ENCODE measurements at places on chromosomes 6 and 20.

DNA sequence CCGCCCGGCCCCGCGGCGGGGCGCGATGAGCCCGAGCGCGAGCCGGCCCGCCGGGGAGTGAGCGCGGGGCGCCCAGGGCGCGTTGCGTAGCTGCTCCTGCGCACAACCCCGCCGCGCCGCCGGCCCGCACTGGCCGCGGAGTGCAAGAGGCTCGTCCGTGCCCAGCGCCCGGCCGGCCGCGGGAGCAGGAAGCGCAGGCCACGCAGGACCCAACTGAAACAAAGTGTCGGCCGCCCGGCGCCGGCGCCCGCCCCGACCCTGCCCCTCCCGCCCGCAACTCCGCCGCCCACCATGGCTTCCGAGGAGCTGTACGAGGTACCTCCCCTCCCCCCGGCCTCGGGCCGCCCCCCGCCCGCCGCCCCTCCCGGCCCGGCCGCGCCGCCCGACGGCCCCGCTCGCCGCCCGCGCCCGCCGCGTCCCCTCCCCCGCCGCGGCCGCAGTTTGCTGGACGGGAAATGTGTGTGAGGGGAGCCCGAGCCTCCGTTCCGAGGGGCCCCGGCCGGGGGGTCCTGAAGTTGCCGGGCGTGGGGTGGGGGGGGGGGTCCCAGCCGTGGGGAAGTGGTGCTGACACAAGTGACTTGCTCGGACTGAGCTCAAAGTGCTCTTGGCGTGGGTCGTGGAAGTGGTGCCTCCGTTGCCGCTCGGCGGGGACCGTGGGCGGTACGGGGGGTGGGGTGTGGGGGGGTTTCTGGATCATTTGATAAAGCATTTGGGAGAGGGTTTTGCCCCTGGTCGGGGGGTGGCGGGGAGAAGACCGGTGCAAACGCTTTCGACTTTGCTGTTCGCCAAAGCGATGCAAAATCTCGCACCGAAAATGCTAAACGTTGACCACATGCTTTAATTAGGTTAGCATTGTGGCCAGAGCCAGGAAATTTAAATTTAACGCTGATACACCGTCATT, 539 bp downstream of the CDYL start:
- no peak for DNase-seq

DNA sequence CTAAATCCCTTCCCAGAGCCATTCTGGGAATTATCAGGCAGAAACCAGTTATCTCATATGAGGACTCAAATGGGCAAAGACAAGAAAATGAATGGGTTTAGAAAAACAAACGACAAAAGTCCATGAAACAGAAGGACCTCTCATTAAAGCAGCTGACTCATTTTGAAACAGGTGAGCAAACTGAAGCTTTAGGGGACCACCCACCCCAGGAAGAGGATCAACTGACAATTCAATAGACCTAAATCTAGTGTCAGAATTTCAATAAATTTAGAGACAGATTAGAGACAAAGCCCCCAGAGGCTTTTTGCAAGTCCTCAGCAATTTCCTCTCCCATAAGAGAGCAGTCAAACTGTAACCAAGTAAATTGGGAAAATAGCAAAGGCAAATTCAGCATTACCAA, 333.8 kb downstream of the PTPRT start:
- DNase-seq: no peak

GRCh38 chr6:166719019-166719418, 92.0 kb upstream of the RPS6KA2 start:
- no peak for DNase-seq

- no peak for DNase-seq
Observed at GRCh38 chr6:142474531-142475289, 172.9 kb downstream of the ADGRG6 start.

DNA sequence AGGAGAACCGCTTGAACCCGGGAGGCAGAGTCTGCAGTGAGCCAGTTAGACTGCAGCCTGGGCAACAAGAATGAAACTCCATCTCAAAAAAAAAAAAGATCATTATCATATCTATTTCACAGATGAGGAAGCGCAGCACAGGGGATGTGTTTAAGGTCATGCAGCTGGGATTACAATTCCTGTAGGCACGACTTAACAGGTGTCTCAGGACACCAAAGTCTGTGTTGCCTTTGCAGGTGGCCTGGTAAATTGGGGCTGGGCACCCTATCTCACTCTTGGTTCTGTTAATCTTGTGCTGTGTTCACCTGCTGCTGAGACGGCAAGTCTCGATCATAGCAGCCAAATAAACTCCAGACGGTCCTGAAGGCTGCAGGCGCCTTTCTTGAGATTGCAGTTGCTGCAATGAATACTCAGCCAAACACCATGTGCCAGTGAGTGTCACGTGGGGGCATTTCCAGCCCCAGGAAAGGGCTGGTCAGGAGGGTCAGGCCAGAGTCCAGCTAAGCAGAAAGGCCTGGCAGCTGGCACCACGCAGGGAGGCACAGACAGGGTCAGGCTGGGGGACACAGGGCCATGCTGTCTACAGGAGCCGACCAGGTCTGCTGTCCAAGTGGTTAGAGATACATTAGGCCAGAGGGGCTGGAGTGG, 55.8 kb downstream of the FGD2 start:
- no peak for DNase-seq

- no peak for DNase-seq
Observed at GRCh38 chr6:33206864-33207551, 1.3 kb upstream of the RING1 start.

DNA sequence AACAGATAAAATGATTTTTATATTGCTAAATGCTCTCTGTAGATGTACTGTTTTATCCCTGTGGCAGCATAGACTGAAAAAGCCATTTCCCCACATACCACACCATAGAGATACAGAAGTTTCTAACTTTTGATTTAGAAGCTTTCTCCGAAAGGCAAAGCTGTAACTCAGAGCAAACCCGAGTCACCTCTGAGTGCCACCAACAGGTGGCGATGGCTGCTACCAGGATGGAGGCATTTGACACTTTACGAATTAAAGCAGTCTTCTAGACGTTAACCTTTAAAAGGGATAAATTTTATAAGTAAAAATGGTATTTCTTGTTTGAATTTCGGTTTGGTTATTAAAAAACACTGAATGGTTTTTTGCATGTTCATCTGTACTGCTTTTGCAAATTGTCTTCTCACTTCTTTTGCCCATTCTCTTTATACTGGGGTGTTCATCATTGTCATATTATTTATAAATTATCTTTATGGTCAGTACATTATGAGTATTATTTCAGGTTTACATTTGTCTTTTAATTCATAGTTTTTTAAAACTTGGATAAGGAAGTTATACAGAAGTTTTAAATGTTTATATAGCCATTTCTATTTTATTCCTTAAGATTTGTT, 201.0 kb upstream of the CEP162 start:
- no peak for DNase-seq

DNA sequence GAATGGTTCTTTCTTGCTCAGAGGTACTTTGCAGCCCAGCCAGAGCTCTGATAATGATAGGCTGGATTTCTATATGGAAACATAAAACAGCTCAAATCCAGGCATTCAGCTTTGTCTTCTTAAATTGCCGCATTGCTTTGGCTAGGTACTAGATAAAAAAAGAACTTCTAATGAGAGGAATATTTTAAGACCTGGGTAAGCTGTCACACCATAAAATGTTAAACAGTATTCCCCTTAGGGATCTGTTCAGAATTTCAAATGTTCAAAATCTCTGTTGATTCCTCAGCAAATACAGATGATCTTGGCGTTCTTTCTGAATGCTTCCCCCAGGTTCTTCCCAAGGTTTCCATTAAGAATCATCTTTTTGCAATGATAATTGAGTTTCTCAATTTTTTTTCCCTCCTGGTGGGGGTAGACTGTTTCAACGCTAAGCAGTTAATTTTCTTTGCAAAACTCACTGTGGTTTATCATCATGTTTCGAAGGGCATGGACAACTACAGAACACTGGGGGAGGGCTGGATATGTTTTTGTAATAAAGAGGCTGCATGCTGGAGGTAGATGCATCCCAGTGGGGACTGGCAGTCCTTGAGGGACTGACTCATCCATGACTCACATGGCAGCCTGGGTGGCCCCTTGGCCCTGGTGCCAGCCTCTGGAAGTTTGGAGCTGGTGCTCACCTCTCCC, 31.0 kb downstream of the TIAM2 start:
- no peak for DNase-seq

- DNase-seq: no peak
Observed at GRCh38 chr6:166940643-166941068, 15.7 kb downstream of the RNASET2 start.

- DNase-seq: no peak
Observed at GRCh38 chr6:56220078-56220477, 27.3 kb downstream of the COL21A1 start.

DNA sequence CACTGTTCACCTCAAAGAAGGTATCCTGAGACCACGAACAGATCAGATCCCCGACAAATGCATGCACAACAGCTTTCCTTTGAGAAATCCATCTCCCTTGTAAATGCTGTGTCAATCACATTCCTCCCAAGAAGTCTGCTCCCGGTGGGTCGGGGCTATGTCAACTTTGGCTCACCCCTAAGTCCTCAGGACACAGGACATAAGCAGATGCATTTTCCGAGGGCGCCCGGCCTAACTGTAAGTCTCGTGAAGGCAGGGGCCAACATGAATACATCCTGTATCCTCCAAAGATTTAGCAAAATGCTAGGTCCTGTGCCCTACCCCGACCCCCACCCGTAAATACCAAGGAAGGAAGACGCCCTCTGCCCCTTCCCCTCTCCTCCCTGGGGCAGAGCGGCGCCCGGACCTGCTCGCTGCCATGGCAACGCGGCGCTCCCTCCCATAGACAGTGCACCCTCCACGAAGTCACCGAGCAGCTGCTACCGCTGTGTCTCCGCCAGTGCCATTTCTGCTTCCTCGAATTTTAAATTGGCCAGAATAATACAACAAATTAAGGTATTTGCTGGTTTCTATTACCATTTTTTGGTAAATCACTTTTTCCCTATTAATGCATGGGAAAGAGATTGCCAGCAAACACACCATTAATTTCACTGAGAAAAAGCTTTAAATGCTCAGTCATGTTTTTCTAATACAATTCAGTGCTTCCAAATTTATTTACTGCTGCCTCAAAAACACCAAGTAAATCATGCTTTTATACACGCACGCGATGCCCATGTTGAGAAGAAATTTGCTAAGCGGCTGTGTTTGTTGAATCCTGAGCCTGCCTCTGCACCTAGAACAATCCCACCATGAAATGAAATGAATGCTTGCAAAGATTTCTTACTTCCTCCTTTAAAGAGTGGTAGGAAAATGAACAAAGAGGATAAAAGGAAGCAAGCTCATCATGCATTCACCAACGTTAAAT, 100.6 kb downstream of the PCSK2 start:
- DNase-seq: no peak

GRCh38 chr6:75608304-75608703, 6.6 kb downstream of the SENP6 start:
- no peak for DNase-seq

DNA sequence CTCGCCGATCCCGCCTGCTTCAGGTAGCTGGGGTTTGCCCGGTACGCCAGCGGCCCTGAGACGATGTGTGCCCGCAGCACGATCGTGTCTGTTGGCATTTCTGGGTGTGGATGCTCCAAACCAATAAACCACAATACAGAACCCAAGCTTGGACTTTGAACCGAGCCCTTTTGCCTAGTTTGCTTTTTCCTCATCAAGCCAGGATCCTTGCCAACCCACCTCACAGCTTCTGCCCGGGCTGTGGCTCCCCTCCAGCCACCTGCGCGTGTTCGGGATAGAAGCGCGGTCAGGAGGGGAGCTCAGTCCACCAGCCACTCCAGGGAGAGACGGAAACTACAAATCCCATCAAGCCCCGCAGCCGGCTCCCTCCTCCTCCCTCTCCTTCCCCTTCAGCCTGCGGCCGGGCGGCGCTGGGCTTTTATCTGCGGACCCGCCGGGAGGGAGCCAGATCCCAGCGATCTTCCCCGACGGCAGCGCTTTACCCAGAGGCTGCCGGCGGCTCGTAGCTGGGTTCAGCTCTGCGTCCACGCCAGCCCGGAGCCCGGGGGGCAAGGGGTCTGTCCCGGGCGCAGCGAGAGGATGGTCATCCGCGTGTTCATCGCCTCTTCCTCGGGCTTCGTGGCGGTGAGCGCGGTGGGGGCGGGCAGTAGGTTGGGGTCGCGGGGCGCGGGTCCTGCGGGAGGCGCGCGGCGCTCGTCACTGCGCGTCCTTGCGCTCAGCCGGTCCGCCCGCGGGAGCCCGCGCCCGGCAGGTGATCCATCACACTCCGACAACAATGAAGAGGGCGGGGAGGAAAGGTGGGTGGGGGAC, at the start of gene SH3BGRL2:
TSS of gene SH3BGRL2 (plus strand) at position 447 of the 810 bp plus-strand sequence. CDS start at position 580, 133 bp downstream.
- DNase-seq: no peak

GRCh38 chr6:137024237-137024990, 20.4 kb downstream of the IL20RA start:
- DNase-seq: no peak

DNA sequence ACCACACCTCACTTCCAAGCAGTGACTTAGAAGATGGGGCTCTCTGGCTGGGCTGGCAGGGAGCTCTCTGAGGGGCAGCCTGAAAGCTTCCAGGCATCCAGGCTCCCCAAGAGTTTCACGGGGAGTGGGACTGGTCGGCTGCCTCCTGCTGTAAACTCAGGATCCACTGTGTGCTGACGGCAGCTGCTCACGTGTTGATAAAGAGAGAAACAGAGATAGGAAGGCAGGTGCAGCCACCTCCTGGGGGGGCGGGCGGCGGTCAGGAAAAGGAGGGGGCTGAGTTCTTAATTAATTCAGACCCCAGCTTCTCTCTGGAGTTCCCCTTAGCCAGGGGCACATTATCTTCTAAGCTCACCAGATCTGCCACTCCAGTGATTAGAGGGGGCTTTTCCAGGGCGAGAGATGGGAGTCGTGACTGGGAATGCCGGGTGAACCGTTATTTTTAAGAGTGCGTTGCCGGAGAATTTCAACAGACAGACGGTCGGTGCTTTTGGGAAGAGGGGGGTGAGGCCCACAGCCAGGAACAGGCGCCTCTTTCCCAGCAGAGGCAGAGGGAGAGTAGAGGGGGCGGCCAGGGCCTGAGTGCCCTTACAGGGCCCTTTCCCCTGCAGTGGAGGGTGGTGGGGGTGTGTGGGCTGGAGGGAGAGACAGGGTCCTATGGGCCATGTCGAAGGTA, 70.9 kb downstream of the CD40 start:
- DNase-seq: no peak

GRCh38 chr6:45415315-45415714, 37.6 kb upstream of the SUPT3H start:
- DNase-seq: no peak

- no peak for DNase-seq
Observed at GRCh38 chr6:48027704-48028435, 83.1 kb downstream of the PTCHD4 start.

GRCh38 chr6:99485395-99485773, 29.8 kb downstream of the USP45 start:
- DNase-seq: no peak

All from activated naive CD8-positive, alpha-beta T cell treated with anti-CD3 and anti-CD28 coated beads, Interleukin-2, amount 50 U/mL, for 16 hours (primary cell).